Cardiac septum (tissue), 1 donor: ENCODE measurements at places on chromosomes 12 and 14.

DNA sequence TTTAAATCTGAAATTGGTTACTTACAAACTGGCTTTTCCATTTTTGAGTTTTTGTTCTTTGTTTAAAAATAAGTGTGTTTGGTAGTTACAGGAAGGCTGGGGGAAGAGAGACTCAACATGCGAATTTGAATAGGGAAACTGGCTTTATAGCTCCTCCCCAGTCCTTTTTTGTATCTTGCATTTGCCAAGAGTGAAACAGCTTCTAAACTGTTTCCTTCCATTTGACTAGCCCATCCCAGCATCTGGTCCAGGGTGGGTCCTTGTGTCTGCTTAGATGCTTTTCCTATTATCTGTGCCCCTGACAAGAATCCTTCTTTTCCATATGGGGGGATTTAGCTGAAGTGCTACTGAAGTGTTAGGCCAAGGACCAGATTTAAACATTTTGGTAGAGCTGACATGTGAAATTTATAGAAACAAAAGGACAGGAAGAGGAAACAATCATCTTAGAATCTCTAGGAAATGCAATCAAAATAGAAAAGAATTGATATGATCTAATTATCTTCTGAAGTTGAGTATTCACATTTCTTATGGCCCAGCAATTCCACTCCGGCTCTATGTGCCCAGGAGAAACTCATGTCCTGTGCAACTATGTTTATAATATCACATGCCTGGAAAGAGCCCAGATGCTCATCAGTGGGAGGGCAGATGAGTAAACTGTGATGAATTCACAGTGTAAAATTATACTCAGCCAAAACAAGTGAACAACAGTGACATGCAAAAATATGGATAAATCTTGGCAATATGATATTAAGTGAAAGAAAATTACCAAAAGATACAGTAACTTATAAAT is 7.4 kb downstream of the SMOC1 start:
- DNase-seq, result no peak

- no peak for DNase-seq
Measured at GRCh38 chr12:100987552-100988521, 193.3 kb downstream of the ANO4 start.

GRCh38 chr12:116592731-116593130 is 33.5 kb downstream of the MAP1LC3B2 start:
- no peak for DNase-seq

- no peak for DNase-seq
Measured at GRCh38 chr14:95500772-95501401, 15.6 kb downstream of the SYNE3 start.

DNA sequence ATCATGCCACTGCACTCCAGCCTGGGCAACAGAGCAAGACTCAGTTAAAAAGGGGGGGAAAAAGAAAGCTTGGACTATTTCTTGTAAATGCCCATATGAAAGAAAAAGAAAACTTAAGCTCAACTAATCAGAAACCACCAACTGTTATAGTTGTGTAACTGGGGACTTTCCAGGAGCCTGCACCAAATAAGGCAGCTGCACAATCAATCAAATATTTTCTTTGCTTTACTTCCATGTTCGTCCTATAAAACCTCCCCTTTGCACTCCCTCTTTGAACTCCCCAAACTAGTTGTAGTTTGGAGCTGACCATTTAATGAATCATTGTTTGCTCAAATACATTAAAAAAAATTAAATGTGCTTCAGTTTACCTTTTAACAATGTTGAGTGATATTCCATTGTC is 54.9 kb downstream of the OTOGL start:
- DNase-seq, result no peak
